Activated CD8-positive, alpha-beta T cell treated with anti-CD3 and anti-CD28 coated beads, Interleukin-2, amount 10 ng/mL, durations not matched to agents 7 days and 5 days (primary cell): ENCODE measurements at places on chromosomes 3 and 15. TPM values are rescaled to one million over a fixed set of nuclear protein-coding genes. Genes with fewer than 3 reads are reported as not detected.

FYTTD1 gene
- 38.4 TPM for total RNA-seq

SLC22A14 gene
- not detected for total RNA-seq

APOD gene
- not detected for total RNA-seq

SLC2A2 gene
- not detected for total RNA-seq

IL20RB gene
- 1.6 TPM for total RNA-seq

AMT gene
- 4.7 TPM for total RNA-seq

NR2E3 gene
- total RNA-seq: not detected

TGM4 gene
- not detected for total RNA-seq

SCN11A gene
- total RNA-seq: not detected

DNA sequence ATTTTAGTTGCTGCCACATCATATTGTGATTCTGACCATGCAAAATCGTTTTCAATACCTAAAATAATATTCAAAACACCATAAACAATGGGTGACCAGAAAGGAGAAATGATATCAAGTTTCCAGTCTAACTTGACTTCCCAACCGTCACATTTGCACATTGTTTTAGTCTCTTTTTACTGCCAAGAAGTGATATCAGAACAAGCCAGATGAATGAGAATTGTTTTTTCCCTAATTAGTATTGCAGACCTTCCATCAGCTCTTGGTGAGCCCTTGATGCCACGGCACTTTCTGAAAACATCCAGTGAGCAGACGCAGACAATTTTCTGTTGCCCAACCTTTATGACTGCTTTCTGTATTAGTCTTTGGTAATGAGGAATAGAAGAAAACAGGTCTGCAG lies 62.5 kb downstream of the SPATA16 start:
- H3K4me3 ChIP-seq: no peak overlapping the region
- no peak overlapping the region for H3K27ac ChIP-seq
- no peaks in the 10 kb centered on the region for H3K4me1 ChIP-seq
- no peak for DNase-seq
- no peaks in the 10 kb centered on the region for H3K27me3 ChIP-seq
- no peaks in the 10 kb centered on the region for H3K36me3 ChIP-seq

DNA sequence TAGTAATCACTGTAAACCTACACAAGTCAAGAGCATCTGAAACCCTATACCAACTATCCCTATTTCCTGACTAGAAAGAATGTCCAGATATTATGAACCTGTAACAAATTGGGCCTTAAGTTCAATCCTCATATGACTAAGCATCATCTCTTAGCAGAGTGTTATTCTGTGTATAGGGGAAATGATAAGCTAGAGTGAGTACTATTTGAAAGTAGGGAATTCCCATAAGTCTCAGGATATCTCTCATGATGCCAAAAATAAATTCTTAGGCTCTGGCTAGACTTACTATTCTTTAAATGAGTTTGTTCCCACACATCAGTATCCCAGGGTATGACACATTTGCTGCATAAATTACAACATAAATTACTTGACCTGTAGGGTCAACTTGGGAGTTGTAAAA lies 15.3 kb downstream of the MRPL47 start:
- H3K4me3 ChIP-seq: no peak overlapping the region
- H3K36me3 ChIP-seq: peaks cover 48% of the 10 kb centered on the region
- no peak overlapping the region for H3K27ac ChIP-seq
- H3K4me1 ChIP-seq: no peaks in the 10 kb centered on the region

DNA sequence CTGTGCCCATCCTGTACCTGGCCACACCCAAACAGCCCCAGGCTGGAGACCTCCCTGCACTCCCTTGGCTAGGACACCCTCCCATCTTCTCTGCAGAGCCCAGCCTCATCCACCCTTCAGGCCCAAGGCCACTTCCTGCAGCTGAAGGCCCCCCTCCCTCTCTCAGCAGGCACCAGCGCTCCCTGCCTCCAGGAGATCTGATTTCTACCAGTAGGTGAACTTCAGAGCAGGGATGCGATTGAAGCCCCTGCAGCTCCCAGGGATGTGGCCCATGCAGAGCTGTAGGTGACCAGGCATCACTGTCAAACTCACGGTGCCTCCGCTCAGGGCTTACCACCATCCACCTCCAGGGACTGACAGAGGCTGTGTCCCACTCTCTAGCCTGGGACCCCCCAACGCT lies 96.3 kb downstream of the NUP210 start:
- H3K27me3 ChIP-seq: no peaks in the 10 kb centered on the region
- no peak overlapping the region for H3K4me3 ChIP-seq
- DNase-seq: no peak
- peaks cover 81% of the 10 kb centered on the region for H3K36me3 ChIP-seq
- H3K27ac ChIP-seq: no peak overlapping the region

DNA sequence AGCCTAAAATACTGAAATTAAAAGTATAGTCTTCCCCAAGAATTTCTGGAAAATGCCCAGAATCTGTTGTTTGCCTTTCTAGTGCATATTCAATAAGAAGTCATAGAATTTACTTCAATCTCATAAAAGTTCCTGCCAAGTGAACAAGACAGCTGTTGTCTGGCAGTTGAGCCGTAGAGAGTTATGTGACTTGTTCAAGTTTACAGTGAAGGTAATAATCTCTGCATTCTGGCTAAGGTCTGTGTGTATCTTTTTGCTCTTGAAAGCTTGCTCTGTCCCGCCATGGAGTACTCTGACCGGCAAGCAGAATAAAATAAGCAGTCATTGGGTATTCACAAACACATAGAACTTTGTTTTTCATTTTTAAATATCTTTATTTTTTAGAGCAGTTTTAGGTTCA lies 77.8 kb downstream of the GHSR start:
- DNase-seq: no peak
- no peaks in the 10 kb centered on the region for H3K36me3 ChIP-seq
- H3K4me3 ChIP-seq: no peak overlapping the region
- no peak overlapping the region for H3K27ac ChIP-seq
- H3K27me3 ChIP-seq: no peaks in the 10 kb centered on the region

DNA sequence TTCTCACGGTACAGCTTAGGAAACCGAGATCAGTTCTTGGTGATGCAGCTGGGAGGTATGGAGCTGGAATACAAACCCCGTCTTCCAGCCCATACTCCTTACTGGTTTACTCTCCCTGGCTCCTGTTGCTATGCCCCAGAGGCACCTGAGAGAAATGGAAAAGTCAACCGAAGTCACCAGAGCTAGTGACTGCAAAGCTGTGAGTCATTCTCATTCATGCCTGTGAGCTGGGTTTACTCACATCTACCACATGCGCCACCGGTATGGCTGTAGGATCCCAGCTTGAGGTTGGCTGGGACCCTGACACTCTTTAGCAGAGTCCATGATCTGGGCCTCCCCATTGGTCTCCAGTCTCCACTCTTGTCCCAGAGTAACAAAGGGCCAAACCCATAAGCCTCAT lies 111.5 kb upstream of the ETV5 start:
- H3K4me1 ChIP-seq: peaks cover 20% of the 10 kb centered on the region
- peaks cover 25% of the 10 kb centered on the region for H3K27me3 ChIP-seq
- H3K27ac ChIP-seq: no peak overlapping the region
- no peaks in the 10 kb centered on the region for H3K36me3 ChIP-seq

DNA sequence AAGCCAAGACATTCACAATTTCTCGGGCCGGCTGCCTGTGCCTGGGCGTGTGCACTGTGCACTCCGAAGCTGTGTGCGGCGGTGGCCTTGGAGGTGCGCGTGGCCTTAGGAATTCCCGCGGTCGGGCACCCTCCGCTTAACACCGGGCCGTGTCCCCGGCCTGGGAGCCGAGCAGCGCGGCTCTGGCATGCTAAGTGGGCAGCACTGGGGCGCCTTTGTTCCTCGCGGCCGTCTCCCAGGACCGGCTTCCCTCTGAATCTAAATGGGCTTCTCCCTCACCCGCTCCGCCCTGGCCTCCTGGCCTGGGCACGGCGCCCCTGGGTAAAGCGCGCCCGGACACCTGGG lies 498 bp upstream of the ARNT2 start:
- H3K27me3 ChIP-seq: peaks cover 56% of the 10 kb centered on the region
- no peak overlapping the region for H3K27ac ChIP-seq
- H3K36me3 ChIP-seq: no peaks in the 10 kb centered on the region

GRCh38 chr15:41567862-41568261 lies 8.8 kb downstream of the TYRO3 start:
- no peak overlapping the region for H3K4me3 ChIP-seq
- no peaks in the 10 kb centered on the region for H3K4me1 ChIP-seq
- peaks cover 10% of the 10 kb centered on the region for H3K27me3 ChIP-seq
- no peaks in the 10 kb centered on the region for H3K36me3 ChIP-seq
- no peak for DNase-seq

DNA sequence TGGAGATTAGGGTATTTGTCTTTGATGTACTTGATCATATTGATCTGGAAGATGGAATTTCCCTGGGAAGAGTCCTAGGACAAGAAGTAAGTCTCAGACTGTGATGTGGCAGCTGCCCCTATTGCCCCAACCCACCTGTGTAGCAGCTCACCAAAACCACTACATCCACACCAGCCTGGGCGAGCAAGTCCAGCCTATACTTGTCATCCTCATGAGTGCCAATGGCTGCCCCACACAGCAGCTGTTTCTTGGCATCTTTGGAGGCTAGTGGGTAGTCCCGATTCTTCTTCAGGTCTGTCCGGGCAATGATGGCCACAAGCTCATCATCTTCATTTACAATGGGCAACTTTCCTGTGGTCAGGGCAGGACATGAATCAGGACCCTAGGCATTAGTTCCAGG lies 2.7 kb downstream of the IMPDH2 start:
- H3K27ac ChIP-seq: no peak overlapping the region
- no peaks in the 10 kb centered on the region for H3K27me3 ChIP-seq
- peaks cover 67% of the 10 kb centered on the region for H3K4me1 ChIP-seq
- no peak for DNase-seq

DNA sequence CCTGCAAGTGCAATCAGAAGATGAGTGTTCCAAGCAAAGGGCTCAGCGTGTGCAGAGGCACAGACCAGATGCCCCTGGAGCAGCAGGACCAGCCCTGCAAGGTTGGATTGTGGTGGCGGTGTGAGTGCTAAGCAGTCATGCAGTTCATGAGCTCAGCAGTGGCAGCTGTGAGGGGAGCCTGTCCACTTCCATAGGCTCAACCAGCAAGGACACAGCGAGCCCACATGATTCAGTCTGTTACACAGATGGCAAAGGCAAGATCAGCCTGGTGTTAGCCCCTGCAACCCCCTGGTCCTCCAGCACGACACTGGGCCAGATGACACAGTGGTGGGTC lies 95.9 kb upstream of the PRR23E start:
- H3K36me3 ChIP-seq: no peaks in the 10 kb centered on the region
- no peaks in the 10 kb centered on the region for H3K27me3 ChIP-seq
- H3K4me1 ChIP-seq: no peaks in the 10 kb centered on the region
- no peak for DNase-seq

DNA sequence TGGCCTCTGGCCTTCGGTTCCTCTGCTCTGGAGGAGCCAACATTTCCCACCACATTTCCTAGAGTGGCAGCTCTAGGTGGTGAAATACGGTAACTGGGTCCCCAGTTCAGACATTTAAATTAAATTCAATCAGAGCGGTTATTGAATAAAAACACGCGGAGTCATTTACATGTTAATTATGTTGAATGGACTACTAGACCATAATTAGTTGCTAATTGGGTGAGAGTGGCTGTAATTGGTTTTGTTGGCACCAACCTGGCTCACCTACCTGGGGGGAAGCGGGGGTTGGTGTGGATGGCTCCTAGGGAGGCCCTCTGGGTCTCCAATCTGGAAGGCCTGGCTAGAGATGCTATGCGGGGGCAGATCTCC lies 12.7 kb downstream of the SEMA3F start:
- H3K27ac ChIP-seq: no peak overlapping the region
- no peaks in the 10 kb centered on the region for H3K36me3 ChIP-seq
- DNase-seq: no peak
- H3K27me3 ChIP-seq: no peaks in the 10 kb centered on the region
- no peak overlapping the region for H3K4me3 ChIP-seq

GRCh38 chr15:55281517-55282228 lies 7.9 kb downstream of the RAB27A start:
- no peak for DNase-seq
- no peak overlapping the region for H3K4me3 ChIP-seq
- H3K4me1 ChIP-seq: peaks cover 98% of the 10 kb centered on the region
- H3K36me3 ChIP-seq: peaks cover 73% of the 10 kb centered on the region

DNA sequence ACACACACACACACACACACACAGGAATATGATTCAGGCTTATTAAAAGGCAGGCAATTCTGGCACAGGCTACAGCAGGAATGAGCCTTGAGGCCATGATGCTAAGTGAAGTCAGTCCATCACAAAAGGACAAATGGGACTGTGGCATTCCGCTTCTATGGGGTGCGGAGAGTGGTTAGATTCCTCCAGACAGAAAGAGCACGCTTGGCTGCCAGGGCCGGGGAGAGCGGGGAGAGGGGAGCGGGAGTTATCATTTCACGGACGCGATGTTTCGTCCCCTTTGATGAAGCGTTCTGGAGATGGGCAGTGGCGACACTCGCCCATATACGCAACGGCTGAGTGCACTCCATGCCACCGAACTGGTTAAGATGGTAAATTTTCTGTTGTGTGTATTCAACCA lies 58.5 kb upstream of the FAM174B start:
- H3K4me1 ChIP-seq: peaks cover 5% of the 10 kb centered on the region
- no peaks in the 10 kb centered on the region for H3K36me3 ChIP-seq
- peak overlapping the region; percentile 63 for H3K4me3 ChIP-seq
- H3K27me3 ChIP-seq: peaks cover 15% of the 10 kb centered on the region

DNA sequence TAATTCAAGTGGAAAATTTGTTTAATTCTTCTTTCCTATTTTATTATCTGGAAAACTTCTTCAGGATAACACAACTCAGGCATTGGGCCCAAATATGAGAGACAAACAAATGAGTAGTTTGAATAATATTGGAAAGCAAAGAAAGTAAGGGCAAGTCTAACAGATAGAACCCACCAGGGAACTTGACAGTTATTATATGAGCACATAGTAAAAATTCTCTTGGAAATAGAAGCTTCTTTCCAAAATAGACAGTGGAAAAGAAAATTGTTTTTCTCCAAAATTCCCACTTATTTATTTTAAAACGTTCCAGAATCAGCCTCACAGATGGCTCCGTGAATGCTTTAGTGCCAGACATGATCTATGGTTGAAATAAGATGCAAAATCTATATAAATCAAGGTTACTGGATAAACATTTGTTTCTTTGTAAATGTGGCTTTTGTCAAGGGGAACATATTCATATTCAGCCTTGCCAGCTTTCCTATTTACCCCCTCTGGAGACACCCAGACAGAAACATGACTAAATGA lies 23.9 kb downstream of the LDHAL6B start:
- DNase-seq: no peak
- no peaks in the 10 kb centered on the region for H3K27me3 ChIP-seq

DNA sequence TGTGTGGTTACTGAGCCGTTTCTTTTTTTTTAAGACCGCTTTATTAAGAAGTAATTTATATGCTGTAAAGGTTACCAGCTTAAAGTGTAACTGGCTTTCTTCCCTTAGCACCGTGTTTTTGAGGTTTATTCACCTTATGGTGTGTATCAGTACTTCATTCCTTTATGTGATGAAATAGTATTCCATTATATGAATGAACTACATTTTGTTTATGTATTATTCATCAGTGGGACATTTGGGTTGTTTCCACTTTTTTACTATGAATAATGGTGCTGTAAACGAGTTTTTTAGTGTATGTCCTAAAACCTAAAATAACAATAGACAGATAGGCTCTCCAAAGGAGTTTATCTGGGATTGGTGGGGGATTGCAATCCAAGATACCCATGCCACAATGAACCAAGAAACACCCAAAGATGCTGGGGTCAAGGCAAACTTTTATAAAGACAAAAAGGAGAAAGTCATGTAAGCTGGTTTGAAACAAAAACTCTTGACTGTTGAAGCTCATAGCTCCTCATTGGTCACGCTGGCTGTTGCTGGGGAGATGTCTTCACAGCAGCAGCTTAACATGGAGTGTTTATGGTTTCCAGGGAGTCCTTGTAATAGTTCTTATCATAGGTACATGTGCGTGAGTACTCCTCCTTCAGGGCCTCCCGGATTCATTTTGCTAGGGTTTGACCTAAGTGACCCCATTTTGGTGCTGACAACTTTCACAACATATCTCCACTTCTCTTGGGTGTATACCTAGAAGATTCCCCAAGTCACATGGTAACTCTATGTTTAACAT lies 16.0 kb downstream of the TM2D3 start:
- peaks cover 25% of the 10 kb centered on the region for H3K36me3 ChIP-seq
- H3K4me1 ChIP-seq: peaks cover 5% of the 10 kb centered on the region
- DNase-seq: no peak
- no peaks in the 10 kb centered on the region for H3K27me3 ChIP-seq
- no peak overlapping the region for H3K4me3 ChIP-seq
